Epithelial cell of proximal tubule (primary cell): ENCODE measurements at places on chromosomes 3 and 15. TPM values are rescaled to one million over a fixed set of nuclear protein-coding genes. Genes with fewer than 3 reads are reported as not detected.

AMT gene
- total RNA-seq, result 2.3 and 2.5 TPM in 2 replicates

ROPN1B gene
- not detected in 2 replicates for total RNA-seq

COL6A5 gene
- total RNA-seq, result not detected in 2 replicates

CDHR4 gene
- total RNA-seq, result not detected in 2 replicates

RHCG gene
- 0.07 TPM in 1 of 2 replicates, not detected in the other for total RNA-seq

KLHL6 gene
- not detected in 2 replicates for total RNA-seq

LTK gene
- total RNA-seq, result 0.07 and 0.69 TPM in 2 replicates

LRTM1 gene
- total RNA-seq, result not detected in 2 replicates

PLSCR4 gene
- total RNA-seq, result 0.36 and 0.63 TPM in 2 replicates

CADM2 gene
- total RNA-seq, result not detected in 2 replicates

ZNF774 gene
- 1.1 and 5.9 TPM in 2 replicates for total RNA-seq

DNA sequence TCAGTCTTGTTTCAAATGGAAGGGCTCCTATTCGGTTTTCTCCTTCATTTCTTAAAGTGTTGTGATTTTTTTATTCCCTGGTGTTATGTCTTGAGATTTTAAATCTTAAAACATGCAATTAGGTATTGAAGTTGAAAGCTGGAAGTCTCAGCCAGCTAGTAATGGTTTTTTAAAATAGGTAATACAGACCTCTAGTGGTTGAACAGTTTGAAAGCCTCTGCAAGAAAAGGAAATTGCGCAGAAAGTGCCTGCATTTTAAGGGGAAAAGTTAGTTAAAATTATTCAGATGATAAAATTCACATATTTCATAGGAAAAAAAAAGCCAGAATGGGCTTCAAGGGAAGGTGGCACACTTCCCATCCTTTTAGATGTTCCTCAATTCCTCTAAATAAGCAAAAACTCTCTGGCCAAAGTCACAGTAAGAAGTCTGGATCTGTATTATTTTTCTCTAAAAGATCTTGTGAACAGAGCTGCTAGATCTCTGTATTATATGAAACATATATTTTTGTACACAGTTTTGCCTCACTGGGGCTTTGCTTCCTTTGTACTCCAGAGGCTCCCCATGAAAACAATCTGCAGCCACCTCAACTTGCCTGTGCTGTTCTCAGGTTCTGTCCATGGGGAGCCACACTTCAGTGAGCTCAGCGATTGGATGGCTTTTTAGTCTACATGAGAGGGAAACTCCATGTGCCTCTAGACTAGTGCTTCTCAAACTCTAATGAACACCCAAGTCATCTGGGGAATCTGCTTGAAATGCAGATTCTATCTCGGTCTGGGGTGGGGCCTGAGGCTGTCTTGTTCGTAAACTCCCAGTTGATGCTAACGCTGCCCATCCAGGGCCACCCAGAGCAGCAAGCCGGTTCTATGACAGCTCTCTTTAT is 21.5 kb downstream of the AGTR1 start:
- DNase-seq, result no peak

GRCh38 chr3:156513619-156514018 is 41.3 kb downstream of the SSR3 start:
- DNase-seq, result no peak

DNA sequence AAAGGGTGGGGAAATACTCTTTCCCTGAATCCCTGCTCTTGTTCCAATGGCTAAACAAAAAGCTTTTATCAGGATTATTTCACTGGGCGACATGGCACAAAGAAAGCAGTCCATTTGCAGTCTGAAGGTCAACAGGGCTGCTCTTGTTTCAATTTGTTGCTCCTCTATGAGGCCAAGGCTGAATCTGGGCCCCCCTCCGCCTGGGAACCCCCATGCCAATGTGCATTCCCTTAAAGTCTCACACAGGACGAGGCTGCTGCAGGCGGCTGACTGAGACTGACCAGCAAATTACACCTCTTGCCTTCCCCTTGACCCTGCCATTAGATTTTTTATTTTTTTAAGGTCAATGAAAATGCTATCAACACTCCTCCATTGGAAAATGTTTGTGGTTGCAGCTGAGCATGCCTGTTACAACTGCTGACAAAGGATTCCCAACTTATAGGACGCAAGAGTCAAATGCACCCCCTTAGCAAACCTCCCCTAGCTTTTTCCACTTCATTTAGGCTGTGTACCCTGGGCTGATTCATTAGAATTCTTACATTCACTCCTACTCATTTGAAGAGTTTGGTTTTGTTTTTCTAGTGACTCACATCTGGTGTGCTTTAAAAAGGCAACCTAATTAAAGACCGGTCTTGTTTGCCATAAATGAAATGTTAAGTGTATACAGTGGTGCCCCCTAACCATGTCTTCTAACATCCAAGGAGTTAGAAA is 60.8 kb upstream of the ARHGEF3 start:
- peak; percentile 66 for DNase-seq

DNA sequence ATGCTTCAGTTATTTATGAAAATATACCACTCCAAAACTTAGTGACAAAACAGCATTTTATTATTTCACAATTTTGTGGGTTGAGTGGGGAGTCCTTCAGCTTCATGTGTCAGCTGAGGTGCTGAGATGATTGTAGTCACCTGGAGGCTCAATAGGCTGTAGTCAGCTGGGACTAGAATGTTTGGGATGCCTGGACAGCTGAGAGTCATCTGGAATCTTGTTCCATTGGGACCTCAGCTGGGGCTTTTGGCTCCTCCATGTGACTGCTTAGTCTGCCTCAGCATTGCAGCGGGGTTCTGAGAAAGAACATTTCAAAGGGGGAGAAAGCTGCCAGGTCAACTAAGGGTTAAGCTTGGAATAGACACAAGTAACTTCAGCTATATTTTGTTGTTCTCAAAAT is 13.4 kb downstream of the STT3B start:
- no peak for DNase-seq

GRCh38 chr15:38048001-38048455 is 113.6 kb downstream of the TMCO5A start:
- DNase-seq, result no peak

GRCh38 chr3:133113526-133113925 is 75.3 kb downstream of the TMEM108 start:
- DNase-seq, result no peak

DNA sequence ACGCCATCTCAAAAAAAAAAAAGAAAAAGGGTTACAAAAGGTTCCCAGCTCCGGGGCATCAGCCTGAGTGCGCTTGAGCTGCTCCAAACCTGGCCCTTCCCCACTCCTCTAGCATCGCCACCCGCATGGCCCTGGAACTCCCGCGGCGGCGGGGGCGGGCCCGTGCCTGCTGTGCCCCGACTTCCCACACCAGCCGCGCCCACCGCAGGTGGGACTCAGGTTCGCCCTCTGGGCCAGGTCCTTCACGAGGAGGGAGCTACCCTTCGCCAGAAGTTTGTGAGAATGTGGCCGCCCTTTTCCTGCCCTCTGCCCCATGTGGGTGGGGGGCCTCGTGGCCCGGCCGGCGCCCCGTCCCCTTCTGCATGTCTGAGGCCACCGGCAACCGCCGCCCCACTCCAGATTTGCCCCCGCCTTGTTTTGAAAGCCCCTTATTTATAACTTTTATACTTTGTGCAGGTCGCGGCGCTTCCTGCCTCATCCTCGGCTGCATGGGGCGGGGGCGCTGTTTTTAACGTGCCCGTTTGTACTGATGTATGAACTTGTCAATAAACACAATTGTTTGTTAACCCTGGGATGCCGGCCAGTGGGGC is 507 bp upstream of the JMJD7 start:
- no peak for DNase-seq

- no peak for DNase-seq
Observed at GRCh38 chr15:90735923-90736322, 18.8 kb downstream of the BLM start.

DNA sequence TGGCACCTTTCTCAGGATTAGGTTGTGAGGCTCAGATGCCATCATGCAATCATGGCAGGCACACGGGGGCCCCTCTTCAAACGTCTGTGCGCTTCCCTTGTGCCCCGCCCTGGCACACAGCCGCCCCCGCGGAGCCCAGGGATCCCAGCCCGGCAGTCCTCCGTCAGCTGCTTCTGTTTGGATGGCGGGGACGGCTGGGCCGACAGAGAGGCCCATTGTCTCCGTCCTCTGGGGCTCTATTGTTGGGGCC is 849 bp upstream of the HDAC11 start:
- no peak for DNase-seq

- no peak for DNase-seq
Observed at GRCh38 chr15:45448066-45448915, 69.9 kb upstream of the GATM start.

GRCh38 chr3:186534113-186534669 is 10.0 kb downstream of the CRYGS start:
- DNase-seq, result no peak

- DNase-seq, result no peak
Observed at GRCh38 chr3:126414961-126415660, 20.4 kb downstream of the CFAP100 start.

DNA sequence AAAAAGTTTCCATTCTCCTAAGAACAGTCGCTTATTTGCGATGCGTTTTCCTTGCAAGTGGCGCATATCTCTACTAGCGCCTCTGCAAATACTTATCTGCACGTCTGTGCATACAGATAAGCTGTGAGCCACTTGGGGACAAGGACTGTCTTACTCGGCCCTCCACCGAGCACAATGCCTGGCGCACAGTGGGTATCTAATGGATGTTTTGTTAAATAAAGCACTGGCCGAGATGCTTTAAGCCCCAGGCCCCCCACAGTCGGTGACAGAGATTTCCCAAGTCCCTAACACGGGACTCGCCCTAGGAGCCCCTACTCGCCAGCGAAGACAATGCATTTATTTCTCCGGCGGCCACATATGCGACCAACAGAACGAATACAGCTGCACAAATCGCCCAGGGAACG is 503 bp downstream of the HLTF start:
- DNase-seq, result no peak

GRCh38 chr3:194738254-194739093 is 52.8 kb downstream of the FAM43A start:
- DNase-seq, result peak; percentile 18

DNA sequence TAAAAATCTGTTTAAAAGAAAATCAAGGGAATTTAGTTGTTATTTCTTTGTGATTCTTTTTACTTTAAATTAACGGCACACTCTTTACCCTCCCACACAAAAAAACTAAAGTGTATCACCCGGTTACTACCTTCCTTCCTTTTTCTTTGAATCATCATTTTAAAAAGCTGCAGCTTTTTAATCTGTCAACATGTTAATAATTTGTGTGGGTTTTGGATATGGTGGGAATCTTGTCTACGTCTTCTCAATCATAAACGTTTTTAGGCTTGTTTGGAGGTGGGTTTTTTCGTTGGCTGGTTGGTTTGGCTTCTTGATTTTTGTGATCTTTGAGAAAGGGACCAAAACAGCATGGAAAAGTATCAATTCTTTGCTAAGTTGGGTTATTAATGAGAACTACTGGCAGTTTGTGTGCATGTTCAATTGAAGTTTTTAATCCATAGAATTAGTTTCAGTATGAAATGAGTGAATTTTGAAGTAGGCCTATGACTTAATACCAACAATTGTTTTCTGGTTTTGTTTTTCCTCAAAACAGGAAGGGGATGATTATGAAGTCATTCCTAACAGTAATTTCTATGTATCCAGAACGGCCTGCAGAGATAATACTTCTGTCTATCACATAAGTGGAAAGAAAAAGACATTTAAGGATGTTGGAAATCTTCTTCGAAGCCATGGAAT is 4.5 kb downstream of the SMC4 start:
- no peak for DNase-seq

DNA sequence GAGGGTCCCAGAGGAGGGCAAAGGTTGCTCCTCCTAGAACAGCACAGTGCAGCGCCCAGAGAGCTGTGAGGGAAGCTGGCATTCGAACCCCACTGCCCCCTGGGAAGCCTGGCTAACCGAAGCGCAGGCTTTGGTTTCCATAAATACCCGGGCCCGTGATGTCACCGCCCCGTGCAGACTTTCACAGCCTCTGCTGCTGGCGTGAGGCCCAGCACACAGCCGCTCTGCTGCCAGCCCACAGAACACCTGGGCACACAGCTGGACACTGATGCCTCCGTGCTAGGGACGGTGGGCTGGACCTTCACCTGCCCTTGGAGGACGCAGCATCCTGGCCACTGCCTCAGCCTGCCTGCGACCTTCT is 1.0 kb downstream of the IQSEC1 start:
- no peak for DNase-seq

DNA sequence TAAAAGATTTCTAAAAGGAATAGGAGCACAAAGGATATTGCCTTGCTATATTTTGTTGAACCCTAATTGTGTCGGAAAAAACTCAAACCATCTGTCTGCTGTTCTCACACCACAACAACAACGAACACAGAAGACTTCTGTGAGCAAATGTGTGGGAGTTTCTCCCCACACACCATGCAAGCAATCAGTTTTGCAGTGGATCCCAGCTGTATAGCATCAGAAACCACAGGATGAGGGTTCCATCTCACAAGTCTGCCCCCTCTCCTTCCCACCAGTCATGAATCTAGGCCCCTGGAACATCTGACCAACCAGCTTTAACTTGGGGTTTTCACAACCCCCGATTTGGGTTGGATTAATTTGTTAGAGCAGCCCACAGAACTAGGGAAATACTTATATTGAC is 91.3 kb upstream of the SLC4A7 start:
- DNase-seq, result no peak
